Keratinocyte (primary cell): ENCODE measurements at places on chromosomes 7 and 10. TPM values are rescaled to one million over a fixed set of nuclear protein-coding genes. Genes with fewer than 3 reads are reported as not detected.

DNA sequence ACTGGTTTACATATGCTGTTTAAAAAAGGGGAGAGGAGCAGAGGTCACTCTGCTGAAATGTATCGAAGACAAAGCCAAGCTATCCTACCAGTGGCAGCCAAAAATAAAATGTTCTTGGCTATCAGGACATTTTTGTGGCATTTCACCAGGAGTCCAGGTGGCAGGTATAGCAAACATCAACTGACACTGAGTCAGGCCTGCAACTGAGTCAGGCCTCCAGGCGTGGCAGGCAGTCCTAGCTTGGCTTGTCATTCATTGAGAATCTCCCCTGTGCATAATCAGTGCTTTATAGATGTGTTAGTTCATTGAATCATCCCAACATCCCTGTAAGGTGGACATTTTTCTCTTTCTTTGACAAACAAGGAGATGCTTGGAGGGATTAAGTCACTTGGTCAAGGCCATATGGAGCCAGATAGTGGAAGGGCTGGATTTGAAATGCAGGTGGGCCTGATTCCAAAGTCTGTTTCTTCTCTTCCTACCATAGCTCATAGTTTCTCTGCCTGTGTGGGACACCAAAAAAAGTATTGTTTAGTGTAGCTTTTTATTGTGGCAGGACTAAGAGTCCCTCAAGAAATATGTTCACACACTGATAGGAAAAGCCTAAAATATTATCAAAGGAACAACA is 4.3 kb downstream of the DYNC1I1 start:
- H3K27me3 ChIP-seq, result peaks cover 8% of the 10 kb centered on the region
- no peak overlapping the region for H3K27ac ChIP-seq
- H3K4me3 ChIP-seq, result no peak overlapping the region
- DNase-seq, result no peak
- peaks cover 6% of the 10 kb centered on the region for H3K4me1 ChIP-seq

- H3K27ac ChIP-seq, result no peak overlapping the region
- no peak for DNase-seq
- no peaks in the 10 kb centered on the region for H3K4me1 ChIP-seq
- H3K36me3 ChIP-seq, result no peaks in the 10 kb centered on the region
- H3K27me3 ChIP-seq, result no peaks in the 10 kb centered on the region
- H3K4me3 ChIP-seq, result no peak overlapping the region
Measured at GRCh38 chr10:83574770-83575169, 564.5 kb upstream of the GHITM start.

Gene TCAF2
- 0.61 to 1.6 TPM (median 1.2 TPM) in 3 replicates for polyA plus RNA-seq

Gene GLCCI1
- polyA plus RNA-seq, result 2.8 to 3.4 TPM (median 3.2 TPM) in 3 replicates

Gene GJD4
- polyA plus RNA-seq, result not detected in 3 replicates

DNA sequence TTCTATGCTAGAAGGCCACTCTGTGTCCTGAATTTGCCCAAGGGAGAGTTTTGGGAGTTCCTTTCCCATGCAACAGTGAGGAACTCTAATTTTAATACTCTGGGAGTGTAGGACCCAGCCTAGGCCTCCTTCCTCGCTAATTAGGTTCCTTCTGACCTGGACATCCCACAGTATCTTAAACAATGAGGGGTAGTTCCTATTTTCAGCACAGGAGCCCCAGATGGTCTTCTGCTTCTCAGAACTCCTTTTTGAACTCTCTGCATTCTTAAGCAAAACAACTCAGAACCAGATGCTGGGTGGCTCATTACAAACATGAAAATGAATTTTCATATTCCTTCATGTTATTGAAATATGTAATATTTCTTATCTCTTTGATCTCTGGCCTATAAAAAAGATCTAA is 116.9 kb downstream of the LRMDA start:
- no peaks in the 10 kb centered on the region for H3K36me3 ChIP-seq
- no peak overlapping the region for H3K27ac ChIP-seq
- no peak overlapping the region for H3K4me3 ChIP-seq

DNA sequence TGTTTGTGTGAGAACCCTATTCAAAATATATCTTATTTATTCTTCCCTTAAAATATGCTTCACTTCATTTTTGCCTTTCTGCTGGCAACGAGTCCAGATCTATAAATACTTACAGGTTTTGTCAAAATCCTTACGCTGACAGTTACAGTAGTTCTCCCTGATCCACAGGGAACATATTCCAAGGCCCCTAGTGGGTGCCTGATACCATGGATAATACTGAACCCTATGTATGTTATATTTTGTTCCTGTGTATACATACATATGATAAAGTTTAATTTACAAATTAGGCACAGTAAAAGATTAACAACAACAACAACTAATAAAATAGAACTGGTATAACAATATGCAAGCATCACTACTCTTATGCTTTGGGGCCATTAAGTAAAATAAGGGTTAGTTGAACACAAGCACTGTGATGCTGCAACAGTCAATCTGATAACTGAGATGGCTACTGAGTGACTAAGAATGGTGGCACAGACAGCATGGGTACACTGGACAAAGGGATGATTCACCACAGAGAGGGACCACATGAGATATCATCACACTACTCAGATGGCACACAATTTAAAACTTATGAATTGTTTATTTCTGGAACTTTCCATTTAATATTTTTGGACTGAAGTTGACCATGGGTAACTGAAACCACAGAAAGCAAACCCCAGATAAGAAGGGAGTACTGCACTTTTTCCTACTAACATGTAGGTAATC is 29.4 kb upstream of the PCGF5 start:
- peaks cover 3% of the 10 kb centered on the region for H3K4me1 ChIP-seq
- no peak for DNase-seq
- no peaks in the 10 kb centered on the region for H3K27me3 ChIP-seq
- H3K36me3 ChIP-seq, result no peaks in the 10 kb centered on the region
- H3K4me3 ChIP-seq, result no peak overlapping the region

GRCh38 chr7:100649826-100650565 is 6.3 kb downstream of the ACTL6B start:
- no peak overlapping the region for H3K27ac ChIP-seq
- H3K4me3 ChIP-seq, result no peak overlapping the region
- H3K36me3 ChIP-seq, result no peaks in the 10 kb centered on the region
- no peak for DNase-seq

DNA sequence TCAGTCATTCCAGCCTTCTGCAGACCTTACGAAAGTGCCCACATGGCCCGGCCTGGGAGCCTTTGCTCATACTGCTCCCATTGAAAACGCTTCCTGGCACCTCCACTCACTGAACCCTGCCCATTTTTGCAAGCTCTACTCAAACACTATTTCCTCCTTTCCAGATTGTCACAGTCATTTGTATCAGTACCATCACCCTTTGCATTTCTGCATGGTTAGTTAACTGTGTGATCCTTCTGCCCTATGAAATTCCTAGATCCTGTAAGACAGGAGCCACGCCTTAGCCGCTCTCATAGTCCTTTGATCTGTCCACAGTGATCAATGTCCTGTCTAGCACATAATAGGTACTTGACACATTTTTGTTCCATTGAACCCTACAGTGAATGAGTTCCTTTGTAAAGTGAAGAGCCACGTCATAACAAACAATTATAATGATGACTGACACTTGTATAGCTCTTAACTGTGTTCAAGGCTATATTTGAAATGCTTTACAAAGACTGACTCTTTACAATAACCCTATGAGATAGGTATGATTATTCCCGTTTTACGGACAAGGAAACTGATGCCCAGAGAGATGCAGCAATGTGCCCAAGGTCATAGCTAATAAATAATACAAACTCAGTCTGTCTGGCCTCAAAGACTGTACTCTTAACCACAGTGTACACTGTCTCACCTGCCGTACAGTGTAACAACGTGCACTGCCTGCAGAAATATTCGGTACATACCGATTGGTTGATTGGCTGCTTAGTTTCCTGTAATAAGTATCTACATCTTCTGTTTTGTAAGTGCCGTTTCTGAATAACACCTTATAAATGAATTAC is 16.6 kb upstream of the ITIH2 start:
- no peak for DNase-seq

GRCh38 chr7:20558963-20559716 is 56.3 kb upstream of the ABCB5 start:
- no peak for DNase-seq
- H3K4me3 ChIP-seq, result no peak overlapping the region
- H3K36me3 ChIP-seq, result no peaks in the 10 kb centered on the region

Gene AMZ1
- polyA plus RNA-seq, result 0.01 to 0.04 TPM in 2 of 3 replicates, not detected in the other

DNA sequence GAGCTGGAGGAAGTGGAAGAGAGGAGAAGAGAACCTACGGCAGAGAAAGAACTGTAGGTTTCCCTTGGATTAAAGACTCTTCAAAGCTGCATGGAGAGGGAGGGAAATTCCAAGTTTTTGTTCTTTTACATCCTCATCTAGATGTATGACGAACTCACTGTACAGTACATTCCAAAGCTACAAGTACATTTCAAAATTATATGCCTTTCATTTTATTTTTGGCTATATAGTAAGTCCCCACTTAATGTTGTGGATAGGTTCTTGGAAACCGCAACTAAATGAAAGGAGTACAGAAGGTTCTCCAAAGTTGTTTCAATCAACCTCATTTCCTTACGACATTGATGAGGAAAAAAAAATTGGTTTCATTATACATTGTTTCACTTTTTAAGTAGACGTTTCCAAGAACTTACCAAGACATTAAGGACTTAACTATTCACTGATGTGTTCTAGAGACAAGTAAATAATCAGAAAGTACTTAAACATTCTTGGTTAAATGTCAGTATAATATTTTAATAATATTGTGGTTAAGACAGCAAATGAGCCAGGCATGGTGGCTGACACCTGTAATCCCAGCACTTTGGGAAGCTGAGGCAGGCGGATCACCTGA is 16.1 kb upstream of the JMJD1C start:
- no peaks in the 10 kb centered on the region for H3K27me3 ChIP-seq
- no peaks in the 10 kb centered on the region for H3K36me3 ChIP-seq
- no peak overlapping the region for H3K4me3 ChIP-seq
- DNase-seq, result no peak
- no peaks in the 10 kb centered on the region for H3K4me1 ChIP-seq

GRCh38 chr7:10940704-10941355 is 32.8 kb upstream of the PHF14 start:
- H3K36me3 ChIP-seq, result peaks cover 2% of the 10 kb centered on the region
- peaks cover 9% of the 10 kb centered on the region for H3K4me1 ChIP-seq
- no peak for DNase-seq
- H3K4me3 ChIP-seq, result peak overlapping the region; percentile 98
- H3K27ac ChIP-seq, result peak overlapping the region; percentile 98

Gene ZPBP
- not detected in 3 replicates for polyA plus RNA-seq

- no peaks in the 10 kb centered on the region for H3K36me3 ChIP-seq
- no peaks in the 10 kb centered on the region for H3K4me1 ChIP-seq
- H3K27me3 ChIP-seq, result no peaks in the 10 kb centered on the region
- no peak for DNase-seq
Measured at GRCh38 chr7:16431646-16432424, 10.5 kb upstream of the CRPPA start.

DNA sequence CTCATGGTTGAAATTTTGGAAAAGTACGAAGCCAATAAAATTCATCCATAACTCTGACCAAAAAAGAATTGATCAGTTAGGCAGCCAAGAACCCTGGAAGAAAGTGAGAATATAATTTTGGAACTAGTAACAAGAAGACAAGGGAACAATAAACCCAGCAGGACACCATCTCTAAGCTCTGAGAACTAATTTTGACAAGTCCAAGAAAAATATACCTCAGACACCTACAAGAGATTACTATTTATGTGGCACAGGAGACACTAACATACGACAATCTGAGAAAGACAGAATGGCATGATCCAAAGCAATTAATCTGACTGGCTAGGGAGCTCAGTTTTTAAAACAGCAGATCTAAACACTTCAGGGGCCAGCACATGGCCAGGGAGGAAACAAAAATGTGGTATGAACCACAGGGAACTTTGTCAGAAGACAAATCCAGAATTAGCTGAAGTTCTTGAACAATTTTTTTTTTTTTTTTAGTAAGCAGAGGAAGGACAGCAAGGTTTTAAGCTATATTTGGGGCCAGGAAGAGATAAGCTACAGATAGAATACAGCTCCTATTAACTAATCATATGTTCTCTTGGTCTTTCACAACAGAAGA is 38.9 kb downstream of the PARD3 start:
- H3K4me3 ChIP-seq, result no peak overlapping the region
- H3K27me3 ChIP-seq, result no peaks in the 10 kb centered on the region
- DNase-seq, result no peak
- H3K4me1 ChIP-seq, result peaks cover 30% of the 10 kb centered on the region

Gene ARMC3
- not detected in 3 replicates for polyA plus RNA-seq

DNA sequence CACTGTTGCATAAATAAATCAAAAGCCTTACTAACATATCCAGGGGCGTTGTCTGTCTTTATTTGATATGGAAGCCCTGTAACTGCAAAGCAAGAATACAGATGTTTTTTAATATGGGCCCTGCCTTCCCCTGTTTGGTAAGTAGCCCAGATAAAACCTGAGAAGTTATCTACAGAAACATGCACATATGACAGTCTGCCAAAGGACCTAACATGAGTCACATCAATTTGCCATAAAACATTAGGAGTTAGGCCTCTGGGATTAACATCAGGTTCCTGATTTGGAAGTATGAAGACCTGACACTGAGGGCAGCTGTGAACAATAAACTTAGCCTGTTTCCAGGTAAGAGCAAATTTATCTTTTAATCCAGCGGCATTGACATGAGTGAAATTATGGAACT is 1588.8 kb downstream of the REEP3 start:
- H3K27ac ChIP-seq, result no peak overlapping the region
- H3K27me3 ChIP-seq, result no peaks in the 10 kb centered on the region
- DNase-seq, result no peak
- H3K4me3 ChIP-seq, result no peak overlapping the region

DNA sequence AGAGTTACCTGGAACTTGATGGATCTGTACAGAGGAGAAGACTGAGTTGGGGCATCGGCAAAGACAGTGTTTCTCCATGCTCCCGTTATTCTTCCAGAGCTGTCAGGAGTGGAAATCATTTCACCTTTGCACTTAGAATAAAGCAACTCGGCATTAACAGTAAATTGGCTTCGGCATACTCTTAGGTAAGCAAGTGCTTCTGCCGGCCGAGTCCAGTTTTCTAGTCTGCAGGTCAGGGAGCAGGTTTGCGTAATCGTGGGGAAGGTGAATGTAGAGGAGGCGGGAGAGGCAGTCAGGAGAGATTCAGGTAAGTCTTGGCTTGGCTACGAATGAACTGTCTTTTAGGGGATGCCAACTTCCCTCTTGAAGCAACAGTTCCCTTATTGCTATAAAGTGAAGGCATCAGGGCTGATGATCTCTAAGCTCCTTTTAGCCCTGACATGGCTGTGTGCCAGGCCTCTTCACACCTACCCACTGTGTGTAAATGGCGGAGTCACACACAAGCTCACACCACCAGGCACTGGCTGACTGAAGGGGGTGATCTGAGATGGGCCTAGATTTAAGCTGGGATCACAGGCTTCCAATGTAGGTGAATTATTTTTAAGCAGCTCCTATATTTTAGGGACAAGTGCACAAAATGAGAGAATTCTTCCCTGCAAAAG is 127.1 kb downstream of the GATA3 start:
- DNase-seq, result no peak
- no peaks in the 10 kb centered on the region for H3K36me3 ChIP-seq
- H3K27ac ChIP-seq, result no peak overlapping the region
- H3K27me3 ChIP-seq, result no peaks in the 10 kb centered on the region

DNA sequence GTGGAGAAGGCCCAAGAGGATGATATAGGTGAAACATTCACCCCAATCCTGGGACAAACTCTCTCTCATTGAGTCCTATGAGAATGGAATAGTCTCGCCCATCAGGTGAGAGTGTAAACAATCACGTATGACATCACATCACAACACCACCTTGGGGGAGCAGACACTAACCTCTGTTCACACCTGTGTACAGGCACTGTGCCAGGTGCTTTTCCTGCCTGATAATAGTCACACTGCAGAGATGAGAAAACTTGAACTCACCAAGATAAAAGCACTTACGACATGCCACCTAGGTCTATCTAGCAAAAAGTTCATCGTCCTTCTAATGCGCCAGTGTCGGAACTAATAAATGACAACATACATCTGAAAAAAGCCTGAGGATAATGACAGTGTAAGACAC is 187.8 kb downstream of the FAM107B start:
- H3K4me3 ChIP-seq, result no peak overlapping the region
- no peaks in the 10 kb centered on the region for H3K36me3 ChIP-seq
- peaks cover 13% of the 10 kb centered on the region for H3K4me1 ChIP-seq
- H3K27me3 ChIP-seq, result no peaks in the 10 kb centered on the region
- H3K27ac ChIP-seq, result no peak overlapping the region
- no peak for DNase-seq

Gene CYP3A5
- 2.0 to 4.5 TPM (median 3.4 TPM) in 3 replicates for polyA plus RNA-seq
